ENCODE measurements at places on chromosomes 3 and 15.
A peak's percentile ranks its signal among the peaks of the same experiment; 100 is the strongest.

DNA sequence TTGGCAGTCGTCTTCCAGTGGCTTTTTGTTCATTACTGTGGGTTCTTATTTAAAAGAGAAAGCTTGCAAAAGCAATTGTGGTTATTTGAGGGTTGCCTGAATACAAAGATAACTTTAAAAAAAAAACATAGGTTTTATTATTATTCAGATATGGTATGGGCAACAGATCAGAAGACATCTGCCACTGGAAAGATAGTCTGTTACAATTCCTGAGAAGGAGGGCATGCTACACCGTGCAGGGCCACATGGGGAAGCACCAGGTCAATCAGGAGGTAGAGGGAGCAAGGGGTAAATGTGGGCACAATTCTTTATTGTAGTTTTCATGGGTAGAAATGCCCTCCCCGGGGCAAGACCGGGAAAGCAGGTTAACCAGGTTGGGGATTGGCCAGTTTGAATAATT lies 46.5 kb downstream of the BBS4 start:
- peaks cover 13% of the 10 kb centered on the region for H3K4me1 ChIP-seq
- H3K36me3 ChIP-seq = peaks cover 19% of the 10 kb centered on the region
- no peaks in the 10 kb centered on the region for H3K27me3 ChIP-seq
- DNase-seq = no peak
- no peak overlapping the region for H3K27ac ChIP-seq
- no peak overlapping the region for H3K4me3 ChIP-seq

GRCh38 chr3:23319366-23320312 lies 116.5 kb downstream of the UBE2E2 start:
- peaks cover 5% of the 10 kb centered on the region for H3K4me1 ChIP-seq
- H3K27ac ChIP-seq = no peak overlapping the region
- H3K27me3 ChIP-seq = peaks cover 13% of the 10 kb centered on the region

- H3K27ac ChIP-seq = no peak overlapping the region
- H3K4me3 ChIP-seq = no peak overlapping the region
- no peaks in the 10 kb centered on the region for H3K4me1 ChIP-seq
- no peaks in the 10 kb centered on the region for H3K27me3 ChIP-seq
Measured at GRCh38 chr3:80215191-80215590, 447.4 kb upstream of the ROBO1 start.

- H3K36me3 ChIP-seq = peaks cover 2% of the 10 kb centered on the region
- no peaks in the 10 kb centered on the region for H3K4me1 ChIP-seq
- H3K27me3 ChIP-seq = no peaks in the 10 kb centered on the region
- no peak overlapping the region for H3K27ac ChIP-seq
- no peak for DNase-seq
- H3K4me3 ChIP-seq = no peak overlapping the region
Measured at GRCh38 chr3:27521179-27521871, 37.1 kb upstream of the SLC4A7 start.

DNA sequence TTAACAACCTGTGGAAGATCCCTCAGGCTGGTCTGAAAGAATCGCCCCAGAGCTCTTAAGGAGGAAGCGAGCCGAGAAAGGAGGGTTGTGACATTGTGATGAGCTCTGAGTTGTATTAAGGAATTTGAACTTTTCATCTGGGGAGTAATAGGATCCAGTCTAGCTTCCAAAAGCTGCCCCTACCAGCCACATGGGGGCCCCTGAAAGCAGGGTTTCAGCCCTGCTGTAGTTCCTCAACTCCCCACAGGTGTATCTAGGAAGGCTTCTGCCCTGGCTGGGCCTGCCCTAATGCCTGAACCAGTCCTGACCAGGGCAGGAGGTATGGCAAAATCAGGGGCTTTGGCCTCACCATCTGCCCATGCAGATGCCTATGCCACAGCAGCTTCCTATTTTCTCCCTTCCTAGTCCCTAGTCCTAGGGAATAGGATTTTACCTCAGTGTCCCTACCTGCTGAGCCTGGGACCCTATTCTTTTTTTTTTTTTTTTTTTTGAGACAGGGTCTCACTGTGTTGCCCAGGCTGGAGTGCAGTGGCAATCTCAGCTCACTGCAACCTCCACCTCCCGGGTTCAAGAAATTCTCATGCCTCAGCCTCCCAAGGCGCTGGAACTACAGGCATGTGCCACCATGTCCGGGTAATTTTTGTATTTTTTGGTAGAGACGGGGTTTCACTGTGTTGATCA lies 5.0 kb upstream of the AP3S2 start:
- DNase-seq = no peak
- H3K36me3 ChIP-seq = peaks cover 4% of the 10 kb centered on the region
- H3K27me3 ChIP-seq = no peaks in the 10 kb centered on the region
- H3K4me1 ChIP-seq = peaks cover 12% of the 10 kb centered on the region
- no peak overlapping the region for H3K4me3 ChIP-seq

- DNase-seq = no peak
- H3K27ac ChIP-seq = no peak overlapping the region
- H3K4me3 ChIP-seq = no peak overlapping the region
- no peaks in the 10 kb centered on the region for H3K27me3 ChIP-seq
- peaks cover 70% of the 10 kb centered on the region for H3K4me1 ChIP-seq
Measured at GRCh38 chr15:91890614-91891013, 37.1 kb downstream of the SLCO3A1 start.

DNA sequence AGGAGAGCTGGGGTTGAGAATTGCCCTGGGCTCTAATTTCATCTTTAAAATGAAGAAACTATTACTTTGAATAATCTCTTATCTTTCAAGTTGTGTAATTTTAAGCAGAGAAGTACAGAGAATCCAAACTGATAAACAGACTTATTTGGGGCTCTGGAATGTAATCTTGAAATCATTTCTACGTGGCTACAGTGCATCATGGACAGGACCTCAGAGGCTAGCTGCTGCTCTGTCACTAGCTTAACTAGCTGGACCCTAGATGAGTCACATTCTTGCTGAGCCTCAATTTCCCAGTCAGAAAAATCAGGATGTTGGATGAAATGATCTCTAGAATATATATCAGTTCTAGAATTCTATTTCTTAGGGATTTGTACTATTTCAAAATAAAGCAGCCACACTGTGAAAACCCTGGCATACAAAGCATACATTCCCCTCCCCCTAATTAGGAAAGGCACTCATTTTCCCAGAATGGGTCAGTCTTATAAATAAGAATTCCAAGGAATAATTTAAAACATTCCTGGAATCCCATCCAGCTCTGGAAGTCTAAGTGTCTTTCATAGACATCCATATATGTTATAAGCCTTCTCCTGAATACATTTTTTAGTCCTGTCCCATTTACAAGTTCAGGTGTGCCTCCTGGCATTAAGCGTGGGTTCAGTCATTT lies 47.2 kb downstream of the RASGRP1 start:
- H3K4me3 ChIP-seq = no peak overlapping the region
- H3K4me1 ChIP-seq = peaks cover 33% of the 10 kb centered on the region
- DNase-seq = no peak
- peak overlapping the region; percentile 80 for H3K27ac ChIP-seq

Measured in central memory CD8-positive, alpha-beta T cell (primary cell).